CD8-positive, alpha-beta memory T cell (primary cell): ENCODE measurements at places on chromosomes 2 and 18. TPM values are rescaled to one million over a fixed set of nuclear protein-coding genes. Genes with fewer than 3 reads are reported as not detected.

Gene HNRNPA3
- total RNA-seq, result 203 TPM

- no peak overlapping the region for H3K4me3 ChIP-seq
- H3K27ac ChIP-seq, result no peak overlapping the region
- DNase-seq, result no peak
- no peaks in the 10 kb centered on the region for H3K36me3 ChIP-seq
- H3K27me3 ChIP-seq, result no peaks in the 10 kb centered on the region
- H3K4me1 ChIP-seq, result peaks cover 6% of the 10 kb centered on the region
Measured at GRCh38 chr2:8669157-8669817, 12.6 kb upstream of the ID2 start.

DNA sequence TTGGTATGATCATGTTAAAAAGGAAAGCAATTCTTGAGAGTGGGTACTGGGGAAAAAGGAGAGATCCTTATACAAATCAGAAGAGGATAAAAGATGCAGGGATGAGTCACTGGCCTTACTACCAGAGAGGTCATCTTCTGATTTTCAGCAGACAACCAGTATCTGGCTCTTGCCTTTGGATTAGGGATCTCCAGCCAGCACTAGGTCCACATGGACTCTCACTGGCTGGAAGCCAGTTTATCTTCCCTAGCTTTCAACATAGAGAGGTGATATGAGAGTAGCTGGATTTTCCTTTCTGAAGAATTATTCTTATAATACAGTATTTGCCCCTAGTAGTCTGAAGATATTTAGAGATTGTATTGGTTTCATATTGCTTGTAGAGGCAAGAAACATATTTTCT, 30.2 kb downstream of the CERKL start:
- no peaks in the 10 kb centered on the region for H3K36me3 ChIP-seq
- no peak overlapping the region for H3K27ac ChIP-seq

Gene ZNF396
- total RNA-seq, result 1.2 TPM

GRCh38 chr2:10238396-10238795, 64.3 kb upstream of the HPCAL1 start:
- H3K4me1 ChIP-seq, result no peaks in the 10 kb centered on the region
- H3K27ac ChIP-seq, result no peak overlapping the region
- H3K36me3 ChIP-seq, result no peaks in the 10 kb centered on the region
- no peaks in the 10 kb centered on the region for H3K27me3 ChIP-seq

Gene WDFY1
- total RNA-seq, result 16.0 TPM

DNA sequence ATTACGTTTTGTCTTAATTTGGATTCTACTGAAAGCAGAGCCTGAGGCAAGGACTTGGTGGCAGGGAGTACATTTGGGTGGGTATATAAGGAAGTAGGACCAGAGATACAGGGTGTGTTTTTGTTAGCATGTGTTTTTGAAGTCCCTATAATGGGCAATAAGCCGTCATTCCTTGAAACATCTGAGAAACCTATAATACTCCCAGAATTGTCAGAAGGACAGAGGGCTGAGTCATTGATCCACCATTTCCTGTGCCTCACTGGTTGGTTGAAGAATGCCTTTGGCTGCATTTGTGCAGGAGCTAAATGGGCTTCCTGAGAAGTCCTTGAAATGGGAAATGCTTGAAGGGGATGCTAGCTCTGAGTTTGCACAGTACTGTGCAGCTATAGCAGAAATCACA, 281.8 kb upstream of the ZEB2 start:
- no peak overlapping the region for H3K4me3 ChIP-seq
- no peak for DNase-seq
- H3K36me3 ChIP-seq, result no peaks in the 10 kb centered on the region
- H3K27me3 ChIP-seq, result no peaks in the 10 kb centered on the region
- no peaks in the 10 kb centered on the region for H3K4me1 ChIP-seq
- H3K27ac ChIP-seq, result no peak overlapping the region

GRCh38 chr2:133562558-133562957, 5.7 kb downstream of the NCKAP5 start:
- no peak overlapping the region for H3K4me3 ChIP-seq
- no peaks in the 10 kb centered on the region for H3K27me3 ChIP-seq
- H3K36me3 ChIP-seq, result no peaks in the 10 kb centered on the region
- no peak for DNase-seq

DNA sequence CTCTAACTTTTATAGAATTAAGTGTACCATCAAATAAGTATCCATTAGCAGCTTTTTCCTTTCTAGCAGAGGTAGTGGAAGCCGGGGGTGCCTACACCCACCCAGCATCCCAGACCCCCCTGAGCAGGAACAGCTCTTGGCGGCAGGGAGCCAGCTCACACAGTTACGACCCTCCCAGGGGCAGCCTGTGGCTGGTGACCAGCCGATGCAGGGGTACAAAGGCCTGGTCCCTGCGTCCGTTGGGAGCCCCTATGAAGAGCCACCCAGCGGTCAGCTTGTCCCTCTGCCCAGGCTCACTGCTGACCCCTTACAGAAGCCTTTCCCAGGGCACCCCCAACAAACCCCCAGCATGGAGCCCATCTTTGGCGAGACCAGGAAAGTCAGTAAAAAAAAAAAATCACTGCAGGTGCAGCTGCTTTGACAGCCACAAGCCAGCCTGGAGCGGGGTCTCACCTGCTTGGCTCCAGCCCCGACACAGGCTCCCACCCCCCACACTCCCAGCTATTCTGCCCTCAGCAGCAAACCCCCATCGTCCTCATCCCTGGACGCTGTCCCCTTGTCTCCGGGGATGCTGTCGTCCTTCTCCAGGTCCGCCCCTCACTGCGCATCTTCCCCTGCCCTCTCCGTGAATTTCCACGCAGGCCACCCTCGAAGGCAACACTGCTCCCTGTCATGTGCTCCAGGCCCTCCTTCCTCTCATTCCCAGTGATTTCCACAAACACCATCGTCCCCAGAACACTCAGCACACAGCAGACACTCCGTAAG, 43.1 kb downstream of the GPC1 start:
- H3K27me3 ChIP-seq, result no peaks in the 10 kb centered on the region
- DNase-seq, result peak; percentile 35
